ENCODE measurements at places on chromosomes 16 and 17.
A peak's percentile ranks its signal among the peaks of the same experiment; 100 is the strongest.

DNA sequence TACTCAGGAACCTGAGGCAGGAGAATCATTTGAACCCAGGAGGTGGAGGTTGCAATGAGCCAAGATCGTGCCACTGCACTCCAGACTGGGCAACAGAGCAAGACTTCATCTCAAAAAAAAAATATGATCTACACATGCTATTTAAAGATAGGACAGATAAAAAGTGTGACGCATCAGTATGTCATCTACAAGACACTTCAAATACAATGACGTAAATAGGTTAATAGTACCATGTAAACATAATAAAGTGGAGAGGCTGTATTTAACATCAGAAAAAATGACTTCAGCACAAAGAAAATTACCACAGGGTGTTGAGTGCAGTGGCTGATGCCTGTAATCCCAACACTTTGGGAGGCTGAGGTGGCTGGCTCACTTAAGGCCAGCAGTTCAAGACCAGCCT is 20.2 kb downstream of the ZNF778 start:
- DNase-seq = no peak

DNA sequence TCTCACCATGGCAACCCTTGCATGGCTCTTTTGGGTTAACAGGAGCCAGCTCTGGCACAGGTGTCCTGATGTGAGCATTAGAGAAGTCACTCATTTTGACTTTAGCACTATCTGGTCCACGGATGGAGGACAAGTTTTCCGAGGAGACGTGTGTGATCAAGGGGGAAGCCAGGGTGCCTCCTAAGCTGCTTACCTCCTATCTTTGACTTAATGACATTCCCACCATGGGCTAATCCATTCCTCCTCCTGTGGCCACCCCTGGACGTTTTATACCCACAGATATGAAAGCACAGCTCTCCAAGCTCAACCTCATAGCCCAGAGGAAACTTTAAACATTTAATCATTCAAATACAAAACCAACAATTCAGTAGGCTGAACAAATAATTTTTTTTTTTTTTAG is 18.8 kb downstream of the MPP2 start:
- DNase-seq = no peak

GRCh38 chr17:83133302-83134121 is 54.1 kb downstream of the METRNL start:
- DNase-seq = no peak

DNA sequence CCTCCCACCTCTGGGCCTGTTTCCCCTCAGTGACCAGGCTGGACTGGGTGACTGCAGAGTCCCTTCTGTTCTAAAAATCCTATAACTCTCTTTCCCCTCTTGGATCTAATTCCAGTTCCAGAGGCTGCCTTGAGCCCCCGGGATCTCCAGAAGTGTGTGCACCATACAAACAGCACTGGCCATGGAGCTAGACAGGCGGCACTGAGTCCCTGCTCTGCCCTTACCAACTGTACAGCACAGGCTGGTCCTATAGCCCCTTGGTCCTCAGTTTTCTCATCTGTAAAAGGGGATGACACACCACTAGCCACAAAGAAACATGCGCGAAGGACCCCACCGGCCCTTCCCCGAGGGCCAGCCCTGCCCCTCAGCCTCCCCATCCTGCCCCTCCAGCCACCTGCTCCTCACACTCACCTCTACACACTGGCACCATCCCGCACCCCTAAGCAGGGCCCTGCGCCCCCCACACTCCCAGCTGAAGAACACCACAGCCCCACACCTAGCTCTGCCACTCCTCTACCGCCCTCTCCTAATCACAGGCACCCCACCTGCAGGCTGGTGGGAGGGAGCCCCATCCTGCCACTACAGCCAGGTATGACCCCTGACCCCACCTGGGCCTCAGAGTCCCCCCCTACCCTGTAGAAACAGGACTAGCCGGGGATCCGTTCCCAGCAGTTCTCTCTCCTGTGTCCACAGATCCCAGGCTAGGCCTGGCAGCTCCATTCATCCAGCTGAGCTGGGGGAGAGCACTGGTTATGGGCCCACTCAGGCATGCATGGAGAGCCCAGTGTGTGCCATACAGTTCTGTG is 913 bp upstream of the KRT16 start:
- DNase-seq = no peak

- no peak for DNase-seq
Observed at GRCh38 chr16:86565181-86565631, 1.4 kb upstream of the FOXC2 start.

DNA sequence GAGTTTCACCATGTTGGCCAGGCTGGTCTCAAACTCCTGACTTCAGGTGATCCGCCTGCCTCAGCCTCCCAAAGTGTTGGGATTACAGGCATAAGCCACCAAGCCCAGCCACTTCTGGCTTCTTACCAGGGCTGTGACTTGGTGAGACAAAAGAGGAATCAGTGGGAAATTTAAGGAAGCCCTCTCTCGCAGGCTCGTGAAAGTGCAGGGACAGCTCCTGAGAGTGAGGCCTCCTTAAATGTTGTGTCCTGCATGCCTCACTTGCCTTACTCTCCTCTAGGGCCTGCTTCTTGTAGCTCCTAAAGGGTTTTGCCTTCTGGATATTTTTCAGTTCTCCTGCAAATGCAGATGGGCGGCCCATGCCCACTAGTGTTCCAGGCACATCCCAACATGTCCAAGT is 5.2 kb downstream of the AHSP start:
- no peak for DNase-seq

DNA sequence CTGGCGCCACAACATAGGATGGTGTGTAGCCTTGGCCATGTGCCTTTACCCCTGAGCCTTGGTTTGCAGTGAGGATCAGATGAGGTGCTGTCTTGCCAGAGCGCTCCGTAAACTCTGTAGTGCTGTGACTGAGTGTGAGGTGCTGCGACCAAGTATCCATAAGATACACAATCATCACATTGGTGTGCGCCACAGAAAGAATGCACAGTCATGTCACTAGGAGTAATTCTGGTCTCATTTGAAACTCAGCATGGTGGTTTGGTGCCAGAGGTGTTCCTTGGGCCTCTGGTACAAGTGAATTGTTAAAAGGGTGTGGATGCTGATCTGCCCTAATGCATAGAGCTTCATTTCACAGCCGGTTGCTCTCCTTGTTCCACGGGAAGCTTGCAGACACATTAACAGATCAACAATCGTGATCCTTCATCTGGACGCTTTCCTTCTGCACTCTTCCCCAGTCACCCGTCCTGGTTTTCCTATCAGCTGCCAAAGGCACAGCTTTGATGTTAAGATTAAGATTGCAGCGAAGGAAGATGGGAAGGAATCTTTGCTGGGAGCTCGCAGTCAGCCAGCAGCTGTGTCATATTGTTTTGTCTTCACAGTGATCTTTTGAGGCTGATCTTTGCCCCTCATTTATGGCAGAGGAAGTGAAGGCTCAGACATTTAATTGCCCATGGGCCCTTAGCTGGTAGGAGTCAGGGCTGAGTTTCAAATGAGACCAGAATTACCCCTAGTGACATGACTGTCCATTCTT is 79.1 kb downstream of the KSR1 start:
- DNase-seq = no peak

DNA sequence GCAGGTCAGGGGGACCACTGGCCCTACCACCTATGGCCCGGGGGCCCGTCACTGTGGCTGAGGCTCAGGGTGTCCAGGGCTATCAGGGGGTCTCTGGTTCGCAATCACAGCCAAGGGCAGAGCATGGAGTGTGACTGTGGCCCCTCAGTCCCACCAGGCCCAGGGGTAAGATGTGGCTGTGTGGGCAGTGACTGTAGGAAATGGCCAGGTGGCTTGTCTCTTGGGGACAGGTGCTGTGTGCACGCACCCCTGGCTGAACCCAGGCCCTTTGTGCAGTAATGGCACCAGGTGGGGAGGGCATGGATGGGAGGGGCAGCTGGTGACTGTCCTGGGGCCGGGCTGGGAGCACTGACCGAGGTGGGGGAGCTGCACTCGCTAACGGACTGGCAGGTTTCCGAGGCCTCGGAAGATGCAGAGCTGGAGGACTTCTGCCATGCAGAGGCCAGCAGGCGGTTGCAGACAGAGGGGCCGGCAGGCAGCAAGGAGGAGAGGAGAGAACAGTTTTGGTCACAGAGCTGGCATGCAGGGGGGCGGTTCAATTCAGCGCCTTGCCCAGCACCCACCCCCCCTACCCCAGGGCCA is 18.8 kb downstream of the IL34 start:
- DNase-seq = no peak

DNA sequence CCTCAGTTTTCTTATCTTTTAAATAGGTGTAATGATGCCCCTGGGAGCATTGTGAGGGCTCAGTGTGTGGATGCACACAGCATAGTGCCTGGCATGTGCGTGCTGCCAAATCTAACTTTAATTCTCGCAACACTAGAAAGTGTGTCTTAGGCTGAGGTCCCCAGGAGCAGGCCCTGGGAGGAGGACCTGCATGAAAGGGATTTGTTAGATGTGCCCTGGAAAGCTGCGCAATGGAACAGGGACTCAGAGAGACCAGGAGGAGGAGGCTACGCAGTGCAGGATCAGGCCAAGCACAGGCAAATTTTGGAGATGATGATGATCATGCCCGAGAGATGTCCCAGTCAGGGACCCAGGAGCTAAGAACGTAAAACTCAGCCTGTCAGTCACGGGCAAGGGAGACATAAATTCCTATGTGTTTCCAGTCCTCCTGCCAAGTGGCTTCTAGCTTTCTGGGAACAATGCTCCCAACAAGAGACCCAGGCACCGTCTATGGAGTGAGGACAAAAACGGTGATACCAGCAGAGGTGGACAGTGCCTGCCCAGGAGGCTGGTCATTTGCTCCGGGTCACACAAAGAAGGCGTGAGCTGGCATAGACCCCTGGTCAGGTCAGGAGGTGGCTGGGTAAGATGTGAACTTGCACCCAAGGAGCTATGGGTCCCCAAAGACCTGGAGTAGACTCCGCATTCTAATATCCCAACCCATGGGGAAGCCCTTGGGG is 352.2 kb upstream of the TNRC6C start:
- DNase-seq = no peak

DNA sequence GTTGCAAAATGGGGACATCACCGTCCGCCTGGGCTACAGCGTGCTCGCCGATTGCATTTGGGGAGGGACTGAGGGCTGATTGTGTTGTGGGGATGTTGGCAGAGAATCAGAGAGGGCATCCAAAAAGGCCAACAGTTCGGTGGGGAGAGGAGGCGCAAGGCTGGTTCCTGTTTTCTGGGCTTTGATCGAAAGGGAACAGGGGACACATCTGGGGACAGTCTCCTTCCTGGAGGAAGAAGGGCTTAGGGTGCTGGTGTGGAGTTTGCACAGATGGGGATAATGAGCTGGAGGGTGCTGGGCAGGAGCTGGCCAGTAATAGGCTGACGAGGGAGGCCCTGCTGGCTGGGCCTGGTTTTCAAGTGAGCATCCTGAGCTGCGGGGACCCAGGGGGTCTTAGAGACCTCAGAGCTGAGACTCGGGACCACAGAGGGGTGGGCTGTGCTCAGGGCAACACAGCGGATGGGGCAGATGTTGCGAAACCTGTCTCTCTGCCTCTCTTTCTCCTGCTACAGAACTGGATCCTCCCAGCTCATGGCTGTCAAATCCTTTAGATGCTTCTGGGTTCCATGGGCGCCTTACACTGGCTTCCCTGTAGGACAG is 288.7 kb downstream of the SEC14L1 start:
- no peak for DNase-seq

DNA sequence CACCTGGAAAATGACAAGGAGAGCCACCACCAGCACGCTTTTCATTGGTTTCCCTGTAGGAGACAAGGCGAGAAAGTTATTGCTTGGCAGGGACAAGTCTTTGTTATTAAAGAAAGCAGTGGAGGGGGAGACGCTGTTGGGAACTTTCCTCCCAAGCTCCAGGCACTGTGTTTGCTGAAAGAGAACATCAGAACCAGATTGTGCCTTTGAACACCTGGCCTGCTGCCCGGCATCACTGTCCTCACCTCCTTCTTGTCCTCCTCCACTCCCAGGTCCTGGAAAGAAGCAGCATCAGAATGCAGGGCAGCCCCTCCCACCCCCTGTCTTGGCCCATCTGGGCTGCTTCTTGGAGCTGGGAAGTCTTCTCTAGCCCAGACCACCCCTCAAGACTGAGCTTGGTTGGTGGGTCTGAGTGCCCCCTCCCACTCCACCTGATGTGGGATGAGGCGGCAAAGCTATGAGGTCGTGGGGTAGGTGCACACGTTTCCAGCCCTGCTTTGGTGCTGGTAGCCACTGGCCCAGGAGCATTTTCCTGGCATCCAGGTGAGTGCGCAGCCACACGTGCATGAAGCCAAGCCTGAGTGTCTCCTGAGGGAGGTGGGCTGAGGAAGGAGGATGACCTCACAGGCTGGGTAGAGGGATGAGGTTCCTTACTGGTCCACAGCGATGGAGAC is 6.2 kb downstream of the CCR7 start:
- no peak for DNase-seq

- DNase-seq = no peak
Observed at GRCh38 chr16:16062023-16062937, 112.9 kb downstream of the ABCC1 start.

- DNase-seq = no peak
Observed at GRCh38 chr16:3158510-3159314, 23.9 kb downstream of the ZNF213 start.

- no peak for DNase-seq
Observed at GRCh38 chr17:34673516-34673915, 94.1 kb downstream of the TMEM132E start.

- DNase-seq = no peak
Observed at GRCh38 chr17:73795730-73796129, 151.5 kb upstream of the SDK2 start.

DNA sequence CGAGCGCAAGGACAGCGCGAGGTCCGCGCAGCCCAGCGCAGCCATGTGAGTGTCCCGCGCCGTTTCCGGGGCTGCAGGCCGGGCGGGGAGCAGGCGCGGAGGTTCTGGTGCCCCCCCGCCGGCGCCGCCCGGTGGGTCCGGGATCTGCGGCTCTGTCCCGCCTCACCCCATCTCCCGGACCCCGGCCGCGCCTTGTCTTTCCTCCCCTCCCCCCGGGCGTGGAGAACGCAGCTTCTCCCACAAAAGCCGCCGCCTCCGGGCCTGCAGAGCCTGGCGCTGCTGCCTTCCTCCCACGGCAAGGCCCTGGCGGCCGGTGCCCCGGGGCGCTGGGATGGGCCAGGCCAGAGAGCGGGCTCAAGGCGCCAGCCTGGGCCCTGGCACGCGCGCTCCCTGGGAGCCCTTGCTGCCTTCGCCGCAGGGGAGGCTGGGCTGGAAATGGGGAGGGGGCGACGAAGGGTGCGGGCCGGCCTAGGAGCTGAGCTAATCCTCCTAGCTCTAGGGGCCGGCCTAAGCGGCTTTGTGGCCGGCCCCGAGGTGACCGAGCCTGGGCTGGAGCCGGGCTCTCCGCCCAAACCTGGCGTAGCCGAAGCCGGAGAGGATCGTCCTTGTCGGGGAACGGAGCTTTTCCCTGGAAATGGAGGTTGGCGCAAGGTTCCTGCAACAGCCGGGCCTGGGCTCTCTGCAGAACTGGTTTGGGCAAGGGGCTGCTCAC is 397 bp downstream of the RIPOR1 start:
- peak; percentile 12 for DNase-seq

- DNase-seq = no peak
Observed at GRCh38 chr17:42061646-42062487, 11.5 kb upstream of the C17orf113 start.

GRCh38 chr17:56688151-56688550 is 94.7 kb downstream of the NOG start:
- DNase-seq = no peak

- no peak for DNase-seq
Observed at GRCh38 chr16:57579361-57579665, 36.9 kb downstream of the ADGRG5 start.

Data from globus pallidus (tissue), 1 donor.